ENCODE measurements at places on chromosomes 2 and 18.
A peak's percentile ranks its signal among the peaks of the same experiment; 100 is the strongest.

DNA sequence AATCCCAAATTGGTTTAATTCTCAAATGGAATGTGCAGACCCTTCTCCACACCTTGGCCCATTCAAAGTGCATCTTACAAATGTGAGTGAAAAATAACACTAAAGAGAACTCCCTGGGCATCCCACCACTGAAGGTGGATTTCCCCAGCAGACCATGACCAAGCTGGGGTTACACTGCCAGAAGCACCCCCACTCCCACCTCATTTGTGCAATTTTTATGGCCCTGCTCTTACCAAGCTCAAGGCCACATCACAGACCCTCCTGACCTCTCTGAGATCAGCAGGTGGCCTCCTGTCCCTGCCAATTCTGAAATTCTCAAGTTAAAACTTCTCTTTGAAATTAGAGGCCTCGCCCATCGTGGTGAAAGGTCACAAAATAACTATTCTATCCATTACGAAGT lies 21.6 kb downstream of the SIGLEC15 start:
- no peak for DNase-seq

DNA sequence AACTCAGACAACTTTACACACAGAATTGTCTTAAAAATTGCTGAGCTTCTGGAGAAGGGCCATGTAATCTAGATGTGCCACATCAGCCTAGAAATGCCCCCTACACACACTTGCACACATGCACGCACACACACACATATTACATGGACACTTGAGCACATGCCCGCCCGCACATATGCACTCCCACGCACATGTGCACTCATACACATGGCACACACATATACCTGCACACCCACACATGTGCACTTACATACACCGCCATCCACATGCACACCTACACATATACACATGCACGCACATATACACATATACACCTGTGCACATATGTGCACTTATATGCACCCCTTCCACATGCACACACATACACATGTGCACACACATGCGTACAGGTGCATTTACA lies 213.7 kb downstream of the SEPTIN10 start:
- DNase-seq = no peak

DNA sequence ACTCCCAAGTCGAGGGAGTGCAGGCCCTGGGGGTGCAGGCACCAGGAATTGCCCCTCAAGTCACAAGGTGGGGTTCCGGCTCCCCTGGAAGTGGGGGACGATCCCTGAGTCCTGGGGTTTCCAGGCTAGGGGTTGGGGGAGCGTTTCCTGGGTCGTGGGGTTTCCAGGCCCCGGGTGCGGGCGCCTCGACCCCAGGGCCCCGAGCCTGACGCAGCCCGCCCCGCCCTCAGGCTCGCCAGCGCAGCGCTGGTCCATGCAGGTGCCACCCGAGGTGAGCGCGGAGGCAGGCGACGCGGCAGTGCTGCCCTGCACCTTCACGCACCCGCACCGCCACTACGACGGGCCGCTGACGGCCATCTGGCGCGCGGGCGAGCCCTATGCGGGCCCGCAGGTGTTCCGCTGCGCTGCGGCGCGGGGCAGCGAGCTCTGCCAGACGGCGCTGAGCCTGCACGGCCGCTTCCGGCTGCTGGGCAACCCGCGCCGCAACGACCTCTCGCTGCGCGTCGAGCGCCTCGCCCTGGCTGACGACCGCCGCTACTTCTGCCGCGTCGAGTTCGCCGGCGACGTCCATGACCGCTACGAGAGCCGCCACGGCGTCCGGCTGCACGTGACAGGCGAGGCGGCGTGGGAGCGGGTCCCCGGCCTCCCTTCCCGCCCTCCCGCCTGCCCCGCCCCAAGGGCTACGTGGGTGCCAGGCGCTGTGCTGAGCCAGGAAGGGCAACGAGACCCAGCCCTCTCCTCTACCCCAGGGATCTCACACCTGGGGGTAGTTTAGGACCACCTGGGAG lies 12.0 kb downstream of the SIGLEC15 start:
- peak; percentile 12 for DNase-seq

DNA sequence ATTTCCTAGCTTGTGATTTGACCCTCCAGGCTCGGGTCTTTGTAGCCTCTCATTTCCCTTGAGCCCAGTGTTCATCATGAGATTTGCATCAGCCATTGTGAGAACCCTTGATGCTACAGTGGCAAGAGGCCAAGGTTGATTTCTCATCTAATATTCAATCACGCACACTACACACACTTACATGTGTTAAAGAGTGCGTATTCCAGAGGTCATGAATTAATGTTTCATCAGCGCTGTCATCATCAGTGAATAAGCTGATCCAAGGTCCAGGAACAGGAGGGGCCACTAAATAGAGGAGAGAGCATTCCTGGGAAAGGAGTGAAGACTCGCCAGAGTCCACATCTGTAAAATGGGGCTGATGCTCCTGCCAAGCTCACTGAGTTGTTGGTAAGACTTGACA lies 276.1 kb upstream of the SIX2 start:
- DNase-seq = no peak

- DNase-seq = no peak
Measured at GRCh38 chr2:25606892-25607291, 66.5 kb downstream of the DTNB start.

DNA sequence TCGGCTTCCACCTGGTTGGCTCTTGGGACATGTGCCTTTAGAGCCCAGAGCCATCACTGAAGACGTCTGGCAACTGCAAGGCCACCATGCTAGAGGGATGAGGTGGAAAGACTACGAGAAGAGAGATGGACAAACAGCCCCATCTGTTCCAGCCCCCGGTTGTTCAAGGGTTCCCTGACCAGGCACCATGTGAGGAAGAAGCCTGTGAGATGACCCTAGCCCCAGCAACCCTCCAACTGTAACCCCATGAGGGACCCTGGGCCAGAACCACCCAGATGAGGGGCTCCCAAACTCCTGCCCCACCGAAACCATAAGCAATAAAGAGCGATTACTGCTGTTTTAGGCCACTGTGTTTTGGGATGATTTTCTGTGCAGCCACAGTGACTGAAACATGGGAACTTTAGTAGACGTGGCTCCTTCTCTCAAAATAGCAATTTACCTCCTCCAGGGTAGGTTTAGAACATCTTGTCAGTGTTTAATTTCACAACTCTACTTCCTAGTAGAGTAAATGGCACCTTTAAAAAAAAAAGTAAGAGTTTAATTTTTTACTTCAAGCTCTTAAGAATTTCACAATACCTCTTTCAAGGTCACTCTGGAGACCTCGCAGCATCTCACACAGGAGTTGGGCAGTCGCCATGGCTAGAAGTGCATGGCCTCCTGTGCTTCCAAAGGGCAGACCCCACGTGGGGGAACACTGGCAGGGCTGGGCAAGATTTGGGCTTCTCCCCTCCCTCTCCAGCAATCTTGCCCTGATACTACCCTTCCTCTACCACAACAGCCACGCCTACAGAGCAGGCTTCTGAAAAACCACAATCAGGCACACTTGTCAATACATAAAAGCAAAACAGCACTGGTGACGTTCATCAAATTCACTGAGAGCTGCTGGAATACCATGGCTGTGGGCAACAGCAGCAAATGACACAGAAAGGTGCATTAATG lies 48.8 kb downstream of the TMEM163 start:
- no peak for DNase-seq

- no peak for DNase-seq
Measured at GRCh38 chr2:5467178-5467905, 224.8 kb upstream of the SOX11 start.

GRCh38 chr2:8481463-8482009 lies 200.3 kb upstream of the ID2 start:
- DNase-seq = no peak

GRCh38 chr2:7348761-7349160 lies 431.5 kb downstream of the RNF144A start:
- no peak for DNase-seq

GRCh38 chr2:177604271-177605065 lies 211.9 kb downstream of the AGPS start:
- peak; percentile 79 for DNase-seq

DNA sequence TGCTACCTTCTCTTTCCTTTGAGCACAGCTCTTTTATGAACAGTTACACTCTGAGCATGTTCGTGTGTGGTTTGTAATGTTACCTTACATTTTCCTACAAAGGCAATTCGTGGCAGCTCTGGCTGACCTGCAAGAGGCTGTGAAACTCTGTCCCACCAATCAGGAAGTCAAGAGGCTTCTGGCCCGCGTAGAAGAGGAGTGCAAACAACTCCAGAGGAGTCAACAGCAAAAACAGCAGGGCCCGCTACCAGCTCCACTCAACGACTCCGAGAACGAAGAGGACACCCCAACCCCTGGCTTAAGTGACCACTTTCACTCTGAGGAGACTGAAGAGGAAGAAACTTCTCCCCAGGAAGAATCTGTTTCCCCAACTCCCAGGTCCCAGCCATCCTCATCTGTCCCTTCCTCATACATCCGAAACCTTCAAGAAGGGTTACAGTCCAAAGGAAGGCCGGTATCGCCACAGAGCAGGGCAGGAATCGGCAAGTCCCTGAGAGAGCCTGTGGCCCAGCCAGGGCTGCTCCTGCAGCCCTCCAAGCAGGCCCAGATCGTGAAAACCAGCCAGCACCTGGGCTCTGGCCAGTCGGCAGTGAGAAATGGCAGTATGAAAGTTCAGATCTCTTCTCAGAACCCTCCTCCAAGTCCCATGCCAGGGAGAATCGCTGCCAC lies 56.9 kb downstream of the WDSUB1 start:
- DNase-seq = no peak

GRCh38 chr2:72145289-72145657 lies 2.4 kb downstream of the CYP26B1 start:
- DNase-seq = no peak

DNA sequence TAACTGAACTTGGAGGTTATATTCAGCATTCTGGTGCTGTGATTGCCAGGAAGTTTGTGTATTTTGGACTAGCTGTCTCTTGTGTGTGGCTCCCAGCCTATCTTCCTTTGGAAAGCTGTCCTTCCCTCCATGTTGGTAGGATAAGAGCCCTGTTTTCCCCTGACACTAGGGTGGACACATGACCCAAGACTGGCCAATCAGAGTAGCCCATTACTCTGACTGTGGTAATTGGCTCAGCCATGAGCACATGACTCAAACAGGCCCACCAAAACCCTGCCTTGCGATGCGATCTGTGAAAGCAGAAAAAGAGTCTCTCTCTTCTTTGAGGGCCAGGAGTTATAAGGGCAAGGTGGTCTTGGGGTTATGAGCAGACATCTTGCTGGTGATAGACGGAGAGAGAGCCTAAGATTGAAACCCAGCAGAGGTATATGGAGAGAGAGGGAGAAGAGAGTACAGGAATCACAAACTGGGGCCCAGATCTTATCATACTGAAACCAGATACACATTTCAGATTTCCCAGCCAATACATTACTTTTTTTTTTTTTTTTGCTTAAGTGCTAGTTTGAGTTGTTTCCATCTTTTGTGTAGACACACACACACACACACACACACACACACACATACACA lies 45.3 kb upstream of the SERPINE2 start:
- DNase-seq = no peak

DNA sequence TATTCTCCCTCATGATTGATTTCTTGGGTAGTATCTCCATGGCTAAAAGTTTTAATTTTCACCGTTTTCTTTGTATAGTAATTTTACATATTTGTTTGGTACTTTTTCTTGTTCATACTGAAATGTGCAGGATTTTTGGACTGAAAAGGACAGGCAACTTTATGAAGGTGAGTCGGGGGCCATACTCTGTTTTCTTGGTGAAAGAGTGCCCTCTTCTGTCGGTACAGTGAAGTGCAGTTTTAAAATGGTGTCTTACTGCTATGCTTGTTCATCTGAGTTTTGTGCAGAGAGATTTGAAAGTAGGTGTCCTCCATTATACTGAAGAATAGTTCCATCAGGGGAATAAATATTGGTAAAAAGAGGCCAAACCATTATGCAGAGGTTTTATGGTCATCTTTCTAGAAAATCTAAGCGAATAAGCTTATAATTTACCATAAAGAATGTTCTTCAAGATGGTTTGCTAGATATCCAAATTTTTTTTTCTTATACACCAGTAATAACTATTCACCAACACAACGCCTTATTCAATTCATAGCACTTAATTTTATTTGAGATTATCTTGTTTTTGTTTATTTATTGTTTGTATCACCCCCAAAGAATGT lies 8.7 kb upstream of the SERPINB13 start:
- no peak for DNase-seq

All from GM04504 (cell line).